NB4 (cell line): ENCODE measurements at places on chromosomes 1 and 21.

DNA sequence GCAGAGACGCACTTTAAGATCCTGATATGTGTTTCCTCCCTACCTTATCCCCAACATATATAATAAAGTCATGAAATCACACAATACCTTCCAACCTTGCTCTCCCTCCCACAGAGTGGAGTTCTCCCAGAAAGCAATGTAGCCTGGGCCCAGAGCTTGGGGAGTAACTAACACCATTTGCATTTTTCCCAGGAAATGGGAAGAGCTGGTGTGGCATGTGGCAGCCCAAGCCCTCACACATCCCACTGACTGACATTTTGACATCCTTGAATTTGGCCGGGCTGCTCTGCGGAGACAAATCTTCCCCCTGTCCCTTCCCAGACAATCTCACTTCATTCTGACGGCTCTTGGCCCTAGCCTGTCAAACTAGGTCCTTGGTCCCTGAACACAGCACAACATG lies 37.0 kb upstream of the ATP2B4 start:
- DNase-seq, result no peak

GRCh38 chr21:14737922-14738321 lies 191.8 kb upstream of the SAMSN1 start:
- DNase-seq, result peak; percentile 80

DNA sequence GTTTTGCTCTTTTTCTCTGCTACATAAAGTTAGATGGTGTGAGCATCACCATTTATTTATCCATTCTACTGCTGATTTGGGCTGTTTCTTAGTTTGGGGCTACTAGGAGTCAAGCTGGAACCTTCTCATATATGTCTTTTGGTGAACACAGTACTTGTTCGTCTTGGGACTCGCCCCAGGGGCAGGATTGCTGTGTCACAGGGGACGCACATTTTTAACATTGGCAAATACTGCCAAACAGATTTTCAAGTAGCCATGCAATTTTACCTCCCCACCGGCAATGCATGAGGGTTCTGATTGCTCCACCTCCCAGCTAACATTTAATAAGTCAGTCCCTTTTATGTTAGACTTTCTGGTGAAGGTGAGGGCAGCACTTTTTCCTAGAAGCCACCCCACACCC lies 7.5 kb upstream of the IFFO2 start:
- DNase-seq, result no peak

- no peak for DNase-seq
These were observed 49.6 kb downstream of the TSEN15 start for GRCh38 chr1:184101141-184101540.

GRCh38 chr1:1175221-1176062 lies 1.8 kb downstream of the TTLL10 start:
- peak; percentile 70 for DNase-seq

- no peak for DNase-seq
These were observed 21.1 kb upstream of the F3 start for GRCh38 chr1:94562519-94563260.

GRCh38 chr21:39004634-39005501 lies 178.4 kb downstream of the PSMG1 start:
- peak; percentile 82 for DNase-seq

- DNase-seq, result no peak
These were observed 52.3 kb upstream of the COX20 start for GRCh38 chr1:244783138-244783537.

DNA sequence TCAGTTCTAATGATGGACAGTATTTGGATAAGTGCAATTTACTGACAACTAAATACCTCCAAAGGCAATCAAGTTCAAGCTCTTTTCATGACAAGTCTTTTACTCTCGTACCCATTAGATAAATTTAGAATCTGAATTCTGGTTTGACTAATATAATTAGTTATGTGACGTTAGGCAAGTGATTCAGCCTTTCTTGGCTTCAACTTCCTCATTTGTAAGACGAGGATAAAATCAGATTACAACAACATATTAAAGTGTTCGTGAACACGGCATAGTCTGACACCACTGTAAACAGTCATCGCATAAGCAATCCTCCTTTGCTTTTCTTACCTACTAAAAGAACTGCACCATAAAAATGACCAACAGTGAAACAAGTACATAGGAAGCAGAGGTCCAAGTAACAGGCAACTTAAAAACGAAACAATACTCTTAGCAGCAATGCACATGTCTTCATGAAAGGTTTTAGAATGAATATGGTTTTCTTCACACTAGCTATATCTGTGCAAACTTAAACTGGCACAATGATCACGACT lies 25.7 kb downstream of the COA6 start:
- DNase-seq, result peak; percentile 69

- no peak for DNase-seq
These were observed 63.0 kb downstream of the SLC5A9 start for GRCh38 chr1:48285525-48285924.

- peak; percentile 35 for DNase-seq
These were observed 235.9 kb downstream of the FAM72C start for GRCh38 chr1:143735764-143736461.
